ENCODE measurements at places on chromosomes 1 and 21. TPM values are rescaled to one million over a fixed set of nuclear protein-coding genes. Genes with fewer than 3 reads are reported as not detected.

S100A8 gene
- total RNA-seq, result 674 TPM

- no peak for DNase-seq
Measured at GRCh38 chr1:208527156-208527555, 283.0 kb upstream of the PLXNA2 start.

SPRR2F gene
- total RNA-seq, result not detected

DNA sequence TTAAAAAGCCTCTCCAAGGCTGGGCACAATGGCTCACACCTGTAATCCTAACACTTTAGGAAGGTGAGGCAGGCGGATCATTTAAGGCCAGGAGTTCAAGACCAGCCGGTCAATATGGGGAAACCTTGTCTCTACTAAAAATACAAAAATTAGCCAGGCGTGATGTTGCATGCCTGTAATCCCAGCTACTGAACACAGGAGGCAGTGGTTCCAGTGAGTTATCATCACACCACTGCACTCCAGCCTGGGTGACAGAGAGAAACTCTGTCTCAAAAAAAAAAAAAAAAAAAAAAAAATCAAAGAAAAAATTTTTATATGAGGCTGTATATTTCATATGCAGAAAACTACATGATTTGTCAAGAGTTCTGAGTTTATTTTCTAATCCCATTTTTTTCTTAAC is 1107.1 kb upstream of the TMPRSS15 start:
- DNase-seq, result no peak

- DNase-seq, result peak; percentile 71
Measured at GRCh38 chr1:30315185-30315960, 408.0 kb downstream of the MATN1 start.

DNA sequence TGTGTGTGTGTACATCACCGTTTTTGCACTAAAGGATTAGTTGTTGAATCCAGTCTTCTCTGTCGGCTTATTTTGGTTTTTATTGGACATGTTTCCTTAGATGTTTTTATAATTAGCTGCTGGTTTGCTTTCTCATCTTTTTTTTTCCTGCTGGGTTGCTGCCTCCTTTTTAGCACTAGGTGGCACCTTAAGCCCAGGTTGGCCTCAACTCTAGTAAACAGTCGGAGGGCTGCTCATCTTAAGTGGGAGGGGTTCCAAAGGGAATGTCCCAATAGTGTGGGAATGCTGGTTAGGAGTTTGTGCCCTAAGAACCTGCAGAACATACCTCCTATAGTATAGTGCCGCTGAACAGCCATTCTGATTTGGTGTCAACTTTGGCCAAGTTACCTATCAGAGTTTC is 570.1 kb upstream of the CXADR start:
- no peak for DNase-seq
